ENCODE measurements at places on chromosomes 3 and 15.
A peak's percentile ranks its signal among the peaks of the same experiment; 100 is the strongest.

GRCh38 chr15:29968099-29968894 lies 114.5 kb upstream of the GOLGA8J start:
- peak; percentile 43 for DNase-seq

DNA sequence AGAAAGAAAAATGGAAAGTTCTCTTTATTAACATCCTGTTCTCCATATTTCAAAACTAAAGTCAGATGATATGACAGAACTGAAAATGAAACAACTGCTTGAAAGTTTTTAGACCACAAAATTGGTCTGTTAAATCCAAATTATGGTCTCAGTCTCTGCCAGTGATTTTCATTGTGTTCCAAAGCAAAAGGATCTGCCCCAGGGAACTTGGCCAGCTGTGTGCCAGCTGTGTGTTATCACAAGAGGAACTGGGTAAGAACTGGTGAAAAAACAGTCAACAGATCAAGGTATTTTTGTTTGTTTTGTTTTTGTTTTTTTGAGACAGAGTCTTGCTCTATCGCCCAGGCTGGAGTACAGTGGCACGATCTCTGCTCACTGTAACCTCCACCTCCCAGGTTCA lies 323.3 kb downstream of the CTNNB1 start:
- DNase-seq: no peak

DNA sequence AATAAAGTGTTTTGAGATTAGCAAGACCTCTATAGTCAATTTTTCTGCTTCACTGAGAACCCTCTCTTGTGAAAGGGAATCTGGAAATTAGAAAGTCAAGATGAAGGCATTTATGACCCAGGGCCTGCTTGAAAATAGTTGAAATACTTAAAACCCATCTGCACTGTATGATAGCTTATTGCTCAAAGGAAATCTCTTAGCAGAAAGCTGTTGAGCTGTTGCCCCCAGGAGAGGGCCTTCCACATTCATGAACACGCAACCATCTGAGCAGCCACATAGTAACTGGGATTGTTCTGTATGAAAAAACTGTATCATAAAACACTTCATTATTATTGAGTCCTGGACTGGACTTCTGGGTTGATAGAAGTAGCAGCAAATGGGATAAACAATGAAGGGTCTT lies 106.4 kb upstream of the PTX3 start:
- no peak for DNase-seq

DNA sequence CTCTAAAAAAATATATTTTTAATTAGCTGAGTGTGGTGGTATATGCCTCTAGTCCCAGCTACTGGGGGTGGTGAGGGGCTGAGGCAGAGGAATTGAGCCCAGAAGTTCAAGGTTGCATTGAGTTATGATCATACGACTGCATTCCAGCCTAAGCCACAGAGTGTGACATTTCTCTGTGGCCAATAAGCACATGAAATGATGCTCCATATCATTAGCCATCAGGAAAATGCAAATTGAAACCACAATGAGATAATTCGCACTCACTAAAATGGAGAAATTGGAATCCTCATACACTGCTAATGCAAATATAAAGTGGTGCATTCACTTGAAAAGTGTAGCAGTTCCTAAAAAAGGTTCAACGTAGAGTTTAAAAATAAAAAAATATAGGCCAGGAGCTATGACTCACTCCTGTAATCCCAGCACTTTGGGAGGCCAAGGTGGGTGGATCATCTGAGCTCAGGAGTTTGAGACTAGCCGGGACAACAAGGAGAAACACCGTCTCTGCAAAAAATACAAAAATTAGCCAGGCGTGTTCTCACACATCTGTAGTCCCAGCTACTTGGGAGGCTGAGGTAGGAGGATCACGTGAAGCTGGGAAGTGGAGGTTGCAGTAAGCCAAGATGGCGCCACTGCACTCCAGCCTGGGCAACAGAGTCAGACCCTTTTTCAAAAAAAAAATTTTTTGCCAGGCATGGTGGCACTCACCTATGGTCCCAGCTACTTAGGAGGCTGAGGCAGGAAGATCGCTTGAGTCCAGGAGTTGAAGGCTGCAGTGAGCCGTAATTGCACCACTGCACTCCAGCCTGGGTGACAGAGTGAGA lies 35.2 kb downstream of the IFT122 start:
- no peak for DNase-seq

DNA sequence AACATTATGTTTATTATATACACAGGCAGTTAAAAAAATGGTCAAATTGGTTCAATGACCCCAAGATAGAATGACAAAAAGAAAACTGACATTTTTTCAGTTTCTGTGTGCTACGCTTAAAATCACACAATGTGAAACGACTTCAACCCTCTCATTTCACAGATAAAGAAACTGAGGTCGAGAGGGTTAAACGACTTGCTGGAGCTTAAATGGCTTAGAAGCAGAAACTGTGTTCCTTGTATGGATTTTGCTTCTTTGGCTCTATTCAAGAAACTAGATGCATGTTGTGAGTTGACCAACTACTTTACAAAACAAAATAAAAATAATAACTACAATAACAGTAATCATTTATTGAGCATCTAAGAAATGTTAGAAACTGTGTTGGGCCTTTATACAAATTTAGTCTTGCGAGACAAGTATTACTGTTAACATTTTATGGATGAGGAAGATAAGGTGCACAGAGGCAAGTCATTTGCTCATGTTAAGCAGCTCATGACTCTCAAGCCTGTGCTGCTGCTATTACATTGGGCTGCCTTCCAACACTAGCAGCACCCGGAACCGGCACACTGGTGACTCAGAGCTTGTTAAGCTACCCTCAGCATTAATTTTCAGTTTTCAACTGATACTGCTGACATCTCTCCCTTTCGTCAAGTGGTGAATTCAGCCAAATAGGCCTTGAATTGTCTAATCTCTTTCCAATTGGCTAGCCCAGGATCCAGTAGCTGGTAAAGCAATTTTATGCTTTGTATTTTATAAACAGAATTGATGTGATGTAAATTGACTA lies 487.6 kb downstream of the NAALADL2 start:
- no peak for DNase-seq

DNA sequence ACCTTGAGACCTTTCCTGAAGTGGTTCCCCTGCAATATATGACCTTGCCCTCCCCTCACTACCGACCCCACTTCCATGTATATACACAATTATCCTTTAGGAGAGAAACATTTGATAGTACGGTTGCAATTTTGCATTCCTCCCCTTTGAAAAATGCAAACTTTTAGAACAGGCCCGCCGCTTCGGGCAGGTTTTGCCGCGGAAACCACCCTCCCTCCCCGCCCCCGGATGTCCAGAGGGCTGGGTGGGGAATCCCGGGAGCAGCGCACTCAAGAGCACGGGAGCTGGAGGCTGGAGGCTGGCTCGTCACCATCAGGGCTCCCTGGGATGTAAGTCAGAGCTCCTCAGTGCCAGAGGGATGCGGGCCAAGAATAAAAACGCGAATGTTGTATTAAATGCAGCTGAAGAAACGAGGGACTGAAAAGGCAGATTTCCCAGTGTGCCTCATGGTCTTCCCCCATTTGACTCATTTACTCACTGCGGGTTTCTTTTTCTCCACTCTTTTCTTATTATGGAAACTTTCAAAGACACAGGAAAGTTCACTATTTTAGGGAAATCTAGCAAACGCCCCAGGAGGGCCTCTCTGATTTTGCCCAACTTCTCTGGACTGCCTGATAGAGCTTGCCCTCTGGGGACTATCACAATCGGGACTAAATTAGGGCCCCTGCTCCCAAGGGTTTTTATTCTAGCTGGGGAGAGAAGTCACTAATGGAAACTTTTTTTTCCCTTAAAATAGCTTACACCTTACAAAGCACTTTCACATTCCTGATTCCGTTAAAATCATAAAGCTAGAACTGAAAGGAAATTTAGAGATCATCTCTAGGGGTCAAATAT lies 2.9 kb upstream of the USP3 start:
- peak; percentile 42 for DNase-seq

- no peak for DNase-seq
Measured at GRCh38 chr15:32659340-32660155, 18.0 kb downstream of the SCG5 start.

GRCh38 chr15:78208887-78209645 lies 25.3 kb downstream of the ACSBG1 start:
- no peak for DNase-seq

Measured in cerebellum (tissue), 4 donors.